Stimulated activated naive CD4-positive, alpha-beta T cell (primary cell): ENCODE measurements at places on chromosomes 16 and 17.

DNA sequence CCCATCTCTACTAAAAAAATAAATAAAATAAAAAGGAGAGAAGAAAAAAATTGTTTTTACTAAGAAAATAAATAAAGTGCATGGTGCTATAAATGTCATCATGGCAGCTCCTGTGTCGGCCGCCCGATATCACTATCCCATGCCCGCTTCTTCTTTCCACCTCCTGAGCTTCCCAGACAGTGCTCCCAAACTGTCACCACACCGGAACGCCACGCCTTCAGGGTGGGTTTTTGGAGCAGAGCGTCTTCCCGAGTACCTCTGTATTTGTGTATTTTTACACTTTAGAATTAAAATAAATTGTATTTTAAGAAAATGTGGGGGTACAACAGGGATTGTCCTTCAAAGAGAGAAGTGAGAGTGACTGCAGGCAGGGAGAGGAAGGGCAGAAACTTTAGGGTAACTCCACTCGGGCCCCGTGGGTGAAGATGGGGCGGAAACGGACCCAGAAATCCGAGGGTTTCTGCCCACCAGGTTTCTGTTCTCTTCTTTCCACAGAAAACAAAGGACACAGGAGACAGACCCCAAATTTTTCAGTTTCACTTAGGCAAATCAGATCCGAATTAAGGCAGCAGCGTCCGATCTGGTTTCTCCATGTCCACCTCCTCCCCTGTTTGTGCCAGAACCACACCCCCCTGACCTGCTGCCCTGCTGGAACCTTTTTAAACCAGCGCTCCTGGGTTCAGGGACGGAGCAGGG is 3.6 kb upstream of the ITGAX start:
- no peak for DNase-seq

GRCh38 chr17:75850928-75851692 is 4.0 kb downstream of the WBP2 start:
- no peak for DNase-seq

- no peak for DNase-seq
These were observed 12.1 kb upstream of the TMEM92 start for GRCh38 chr17:50262001-50262794.

GRCh38 chr17:41919165-41919817 is 540 bp upstream of the ACLY start:
- no peak for DNase-seq

DNA sequence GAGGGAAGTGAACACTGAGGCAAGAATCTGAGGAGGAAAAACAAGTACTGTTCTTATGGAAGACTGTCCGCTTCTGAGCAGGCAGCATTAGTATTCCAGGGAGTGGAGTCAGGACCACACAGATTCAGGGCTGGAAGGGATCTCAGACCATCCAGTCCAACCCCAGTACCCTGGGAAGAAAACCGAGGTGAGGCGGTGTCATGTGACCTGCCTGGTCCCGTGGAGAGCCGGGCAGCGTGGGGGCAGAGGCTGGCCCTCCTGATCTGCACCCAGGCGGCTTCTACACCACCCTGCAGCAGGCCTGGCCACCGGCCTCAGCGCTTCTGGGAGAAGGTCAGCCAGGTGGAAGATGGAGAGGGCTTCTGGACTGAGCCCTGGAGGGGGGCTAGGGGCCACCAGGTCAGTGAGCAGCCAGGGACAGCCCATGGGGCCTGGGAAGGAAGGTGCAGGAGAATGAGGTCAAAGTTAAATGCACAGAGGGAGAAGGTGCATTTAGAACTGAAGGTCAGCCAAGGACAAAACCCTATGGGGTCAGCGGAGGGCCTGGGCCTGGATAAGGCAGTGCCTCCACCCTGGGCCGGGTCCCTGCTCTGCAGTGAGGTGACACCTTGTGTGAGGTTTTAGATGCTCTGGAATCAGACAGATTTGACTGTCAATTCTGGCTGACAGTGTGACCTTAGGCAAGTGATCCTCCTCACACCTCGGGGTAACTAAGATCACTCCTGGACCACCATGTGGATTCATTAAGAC is 45.9 kb downstream of the VAC14 start:
- no peak for DNase-seq

DNA sequence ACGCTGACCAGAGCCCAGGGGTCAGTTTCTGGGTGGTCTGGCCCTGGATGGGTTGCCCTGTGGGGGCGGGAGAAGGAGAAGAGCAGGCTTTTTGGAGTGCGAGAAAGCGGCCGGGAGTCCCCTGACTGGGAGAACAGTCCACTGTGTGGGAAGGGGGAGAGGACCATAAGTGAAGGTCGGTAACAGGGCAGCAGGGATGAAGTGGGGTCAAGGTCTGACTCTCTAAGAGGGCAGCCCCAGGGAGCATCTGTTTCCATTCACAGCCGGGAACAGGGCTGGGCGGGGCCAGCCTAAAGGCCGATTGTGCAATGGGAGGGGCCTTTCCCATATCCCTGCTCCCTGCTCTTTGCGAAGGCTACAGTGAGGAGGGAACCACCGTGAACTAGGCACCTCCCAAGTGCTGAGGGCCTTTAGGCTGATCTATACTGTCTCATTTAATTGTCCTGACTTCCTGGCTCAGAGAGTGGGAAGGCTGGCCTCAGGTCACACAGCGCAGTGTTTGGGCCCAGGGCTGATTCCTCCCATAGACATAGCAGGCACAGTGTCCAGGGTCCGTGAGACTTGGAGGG is 10.4 kb upstream of the WFDC1 start:
- DNase-seq, result no peak

GRCh38 chr16:65523283-65523944 is 401.6 kb upstream of the CDH11 start:
- no peak for DNase-seq

- no peak for DNase-seq
These were observed 194.5 kb downstream of the RPTOR start for GRCh38 chr17:80738987-80739730.

DNA sequence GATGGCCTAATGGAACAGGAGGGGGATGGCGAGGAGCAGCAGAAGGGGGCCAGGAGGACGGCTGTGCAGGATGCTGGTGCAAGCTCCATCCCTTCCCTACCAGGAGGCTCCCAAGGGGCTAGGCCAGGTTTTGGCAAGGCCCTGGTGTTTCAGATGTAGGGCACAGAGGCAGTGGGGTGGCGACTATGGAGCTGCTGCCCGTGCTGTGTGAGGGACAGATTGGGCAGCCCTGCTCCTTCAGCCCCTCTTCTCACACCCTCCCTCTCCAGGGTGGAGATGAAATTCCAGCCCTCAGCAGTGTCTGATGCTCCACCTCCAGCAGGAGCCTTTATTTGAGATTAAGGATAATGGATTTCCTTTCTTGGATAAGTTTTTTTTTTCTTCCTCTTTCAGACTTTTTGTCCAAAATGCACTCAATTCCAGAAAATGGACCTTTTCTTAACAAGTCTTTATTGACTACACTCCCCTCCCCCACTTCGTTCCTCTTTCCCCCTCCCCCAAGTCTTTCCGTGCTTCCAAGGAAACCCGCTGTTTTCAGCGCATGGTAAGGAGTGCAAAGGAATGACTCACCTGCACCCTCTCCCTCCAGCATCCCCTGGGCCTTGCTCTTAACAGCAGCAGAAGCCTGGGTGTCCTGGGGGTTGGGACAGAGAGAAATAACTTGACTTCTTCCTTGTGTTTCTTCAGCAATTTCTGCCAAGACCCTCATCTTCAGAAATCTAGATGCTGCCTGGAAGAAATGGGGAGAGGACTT is 95.2 kb downstream of the CCDC182 start:
- DNase-seq, result no peak
